ENCODE measurements at places on chromosomes 11 and 22.

DNA sequence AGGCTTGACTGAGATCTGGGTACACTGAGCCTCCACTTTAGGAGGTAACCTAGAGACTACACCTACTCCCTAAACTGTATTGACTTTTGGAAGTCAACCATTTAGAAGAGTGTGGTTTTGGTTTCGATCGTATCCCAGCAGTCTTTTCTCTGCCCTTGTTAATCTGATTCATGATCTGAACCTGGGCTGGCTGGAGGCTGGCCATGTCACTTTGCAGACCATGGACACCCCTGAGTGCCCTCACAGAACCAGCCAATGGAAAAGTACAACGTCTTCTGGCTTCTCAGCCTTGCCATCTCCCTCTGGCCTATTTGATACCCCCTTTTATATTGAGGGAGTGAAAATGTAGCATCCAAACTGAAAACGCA is 10.8 kb downstream of the EHF start:
- no peak for DNase-seq

DNA sequence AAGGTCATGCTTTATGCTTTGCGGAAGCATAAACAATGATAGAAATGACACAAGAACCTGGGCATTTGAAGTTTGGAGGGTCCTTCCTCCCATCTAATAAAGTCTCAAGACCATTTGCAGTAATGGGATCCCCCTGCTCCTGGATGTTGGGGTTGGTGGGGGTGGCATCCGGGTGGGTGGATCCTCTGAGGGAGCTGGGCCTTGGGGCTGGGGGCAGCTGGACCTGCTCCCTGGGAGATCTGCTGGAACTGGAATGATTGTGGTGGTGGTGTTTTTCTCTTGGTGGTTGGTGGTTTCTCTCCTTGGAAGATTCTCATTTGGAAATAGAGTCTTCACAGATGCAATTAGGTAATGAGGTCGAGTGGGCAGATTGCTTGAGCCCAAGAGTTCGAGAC is 2.2 kb upstream of the NAP1L4 start:
- no peak for DNase-seq

DNA sequence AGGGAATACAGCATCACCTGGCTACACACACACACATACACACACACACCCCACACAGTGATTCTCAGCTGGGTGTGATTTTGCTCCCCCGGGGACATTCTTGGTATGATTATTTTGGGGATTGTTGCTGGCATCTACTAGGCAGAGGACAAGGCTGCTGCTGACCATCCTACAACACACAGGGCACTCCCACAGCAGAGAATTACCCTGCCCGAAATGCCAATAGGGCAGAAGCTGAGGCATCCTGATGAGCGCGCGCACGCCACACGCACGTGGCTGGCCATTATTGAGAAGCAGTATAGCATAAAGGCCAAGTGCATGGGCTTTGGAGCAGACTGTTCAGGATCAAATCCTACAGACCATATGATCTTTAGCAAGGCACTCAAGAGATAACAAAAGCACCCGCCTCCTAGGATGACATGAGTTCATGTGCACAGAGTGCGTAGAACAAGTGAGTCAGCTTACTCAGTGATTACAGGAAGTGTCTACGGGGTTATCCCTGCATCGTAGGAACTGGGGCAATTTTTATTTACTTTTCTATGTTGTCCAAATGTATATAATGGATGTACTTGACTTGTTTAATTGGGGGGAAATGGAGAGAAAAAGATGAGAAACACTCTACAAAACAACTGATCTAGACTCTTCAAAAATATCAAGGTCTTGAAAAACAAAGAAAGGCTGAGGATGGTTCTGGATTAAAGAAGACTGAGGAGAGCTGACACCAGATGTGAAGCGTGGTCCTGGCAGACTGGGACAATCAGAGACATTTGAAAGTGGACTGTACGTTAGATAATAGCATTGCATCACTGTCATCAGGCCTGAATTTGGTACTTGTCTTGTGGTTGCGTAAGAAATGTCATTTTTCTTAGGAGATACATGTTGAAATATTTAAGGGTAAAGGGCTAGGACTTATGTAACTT is 7.2 kb upstream of the EHD1 start:
- DNase-seq, result no peak

DNA sequence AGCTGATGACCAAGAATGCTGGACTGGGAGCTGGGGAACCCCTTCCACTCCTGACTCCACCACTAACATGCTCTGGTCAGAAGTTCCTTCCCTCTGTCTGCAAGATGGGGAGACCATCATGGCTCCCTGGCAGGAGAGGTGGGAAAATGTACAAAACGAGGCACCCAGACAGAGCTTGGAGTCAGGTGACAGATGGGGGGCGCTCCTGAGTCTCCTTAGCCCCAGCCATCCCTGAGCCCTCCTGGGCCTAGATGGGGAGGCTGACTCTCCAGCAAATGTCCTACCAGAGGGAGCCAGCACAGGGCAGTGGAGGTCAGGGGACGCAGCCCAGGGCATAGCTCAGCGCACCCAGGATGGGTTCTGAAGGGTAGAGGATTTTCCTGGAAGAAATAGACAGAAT is 20.0 kb downstream of the KCNJ4 start:
- DNase-seq, result no peak

- no peak for DNase-seq
Observed at GRCh38 chr11:71064702-71065515, 187.5 kb downstream of the SHANK2 start.

DNA sequence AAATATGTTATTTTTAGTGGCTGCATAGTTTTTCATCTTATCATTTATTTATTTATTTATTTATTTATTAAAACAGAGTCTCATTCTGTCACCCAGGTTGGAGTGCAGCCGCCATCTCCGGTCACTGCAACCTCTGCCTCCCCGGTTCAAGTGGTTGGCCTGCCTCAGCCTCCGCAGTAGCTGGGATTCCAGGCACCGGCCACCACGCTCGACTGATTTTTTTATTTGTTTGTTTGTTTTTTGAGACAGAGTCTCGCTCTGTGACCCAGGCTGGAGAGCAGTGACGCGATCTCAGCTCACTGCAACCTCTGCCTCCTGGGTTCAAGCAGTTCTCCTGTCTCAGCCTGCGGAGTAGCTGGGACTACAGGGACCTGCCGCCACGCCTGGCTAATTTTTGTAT is 262.9 kb upstream of the DDI1 start:
- DNase-seq, result no peak

DNA sequence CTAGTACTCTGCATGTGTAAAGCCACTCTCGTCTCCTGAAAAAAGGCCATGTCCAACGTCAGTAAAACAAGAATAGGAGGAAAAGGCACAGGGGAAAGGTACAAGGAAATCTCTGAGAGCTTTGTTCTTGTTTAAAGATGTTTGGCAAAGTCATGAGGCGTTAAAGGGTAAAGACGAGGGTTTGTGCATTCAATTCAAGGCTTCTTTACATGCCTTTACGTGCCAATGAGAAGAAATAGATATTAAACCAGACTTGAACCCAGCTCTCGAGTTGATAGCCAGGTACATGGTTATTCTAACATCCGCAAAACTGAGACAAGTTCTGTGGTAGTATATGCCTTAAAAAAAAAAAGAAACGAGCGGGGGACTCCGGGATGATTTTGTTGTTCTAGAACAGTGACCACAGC is 704 bp upstream of the CFL1 start:
- peak; percentile 92 for DNase-seq

DNA sequence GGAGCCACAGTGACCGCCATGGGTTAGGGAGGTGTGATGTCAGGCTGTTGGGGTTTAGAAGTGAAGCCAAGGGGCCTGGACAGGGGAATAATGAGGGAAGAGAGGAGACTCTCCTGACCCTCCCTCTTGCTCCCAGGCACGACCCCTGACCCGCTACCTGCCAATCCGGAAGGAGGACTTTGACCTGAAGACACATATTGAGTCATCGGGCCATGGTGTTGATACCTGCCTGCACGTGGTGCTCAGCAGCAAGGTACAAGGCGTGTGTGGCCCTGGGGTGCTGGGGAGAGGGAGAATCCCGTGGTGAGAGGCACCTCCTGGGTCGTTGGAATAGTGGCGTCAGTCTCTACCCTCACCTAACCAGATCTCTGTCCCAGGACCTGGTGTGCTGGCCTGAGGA is 29.5 kb downstream of the TREH start:
- DNase-seq, result no peak

GRCh38 chr11:117428856-117429229 is 101.2 kb downstream of the CEP164 start:
- no peak for DNase-seq

DNA sequence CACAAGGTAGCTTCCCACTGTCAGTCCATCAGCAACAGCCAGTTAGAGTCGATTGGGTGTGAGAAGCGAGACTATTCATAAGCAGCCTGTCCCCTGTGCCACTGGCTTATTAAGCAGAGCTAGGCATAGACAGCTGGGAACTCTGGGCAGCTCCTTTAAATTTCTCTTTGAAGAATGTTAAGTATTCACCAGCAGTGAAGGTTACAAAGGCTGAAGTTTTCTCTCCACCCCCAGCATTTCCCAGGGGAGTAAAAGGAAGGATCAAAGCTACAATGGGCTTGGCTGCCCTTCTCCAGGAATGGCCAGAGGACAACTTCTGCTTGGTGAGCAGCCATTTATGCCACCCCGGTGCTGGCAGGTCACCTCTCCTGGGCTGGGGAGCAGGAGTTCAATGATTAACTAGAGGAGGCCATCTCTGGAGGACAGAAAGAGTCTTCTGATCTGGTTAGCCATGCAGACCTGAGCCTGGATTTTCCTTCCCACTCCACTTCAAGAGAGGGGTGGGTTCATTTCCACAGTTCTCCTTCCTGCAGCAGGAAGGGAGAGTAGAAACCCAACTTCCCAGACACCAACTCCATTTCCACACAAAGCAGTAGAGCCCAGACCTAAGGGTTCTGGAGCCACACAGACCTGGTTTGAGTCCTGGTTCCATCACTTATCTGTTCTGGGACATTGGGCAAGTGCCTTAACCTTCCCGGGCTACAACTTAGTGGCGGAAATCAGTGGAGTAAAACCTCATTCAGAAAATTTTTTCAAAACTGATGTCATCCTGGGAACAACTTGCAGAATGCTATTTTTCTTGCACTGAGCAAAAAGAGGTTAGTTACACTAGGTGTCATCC is 22.6 kb downstream of the POU2AF3 start:
- no peak for DNase-seq

DNA sequence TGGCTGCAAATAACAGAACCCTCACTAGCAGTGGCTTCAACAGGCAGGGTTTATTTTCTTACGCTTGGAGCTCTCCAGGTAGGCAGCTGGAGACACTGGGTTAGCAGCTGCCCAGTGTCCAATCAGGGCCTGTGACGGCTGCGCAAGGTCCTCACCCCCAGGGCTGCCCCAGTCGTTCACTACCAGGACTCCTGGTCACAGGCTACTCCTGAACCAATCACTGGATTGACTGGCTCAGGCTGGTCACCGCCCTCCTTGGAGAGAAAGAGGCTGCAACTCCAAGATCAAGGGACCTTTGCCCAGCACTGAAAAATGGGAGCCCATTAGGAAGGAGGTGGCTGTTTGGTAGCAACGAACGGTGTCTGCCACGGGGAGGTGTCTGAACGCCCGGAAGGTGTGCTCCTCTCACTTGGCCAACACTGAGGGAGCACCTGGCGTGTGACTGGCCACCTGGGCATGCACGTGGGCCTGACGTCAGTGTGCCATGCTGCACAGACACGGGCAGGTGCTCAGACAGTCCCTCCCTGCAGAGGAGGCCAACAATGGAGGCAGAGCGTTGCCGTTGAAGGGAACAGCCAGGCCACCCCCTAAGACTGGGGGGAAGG is 5.1 kb downstream of the ARSA start:
- DNase-seq, result no peak

GRCh38 chr11:64998690-64999431 is 2.1 kb upstream of the BATF2 start:
- DNase-seq, result no peak

DNA sequence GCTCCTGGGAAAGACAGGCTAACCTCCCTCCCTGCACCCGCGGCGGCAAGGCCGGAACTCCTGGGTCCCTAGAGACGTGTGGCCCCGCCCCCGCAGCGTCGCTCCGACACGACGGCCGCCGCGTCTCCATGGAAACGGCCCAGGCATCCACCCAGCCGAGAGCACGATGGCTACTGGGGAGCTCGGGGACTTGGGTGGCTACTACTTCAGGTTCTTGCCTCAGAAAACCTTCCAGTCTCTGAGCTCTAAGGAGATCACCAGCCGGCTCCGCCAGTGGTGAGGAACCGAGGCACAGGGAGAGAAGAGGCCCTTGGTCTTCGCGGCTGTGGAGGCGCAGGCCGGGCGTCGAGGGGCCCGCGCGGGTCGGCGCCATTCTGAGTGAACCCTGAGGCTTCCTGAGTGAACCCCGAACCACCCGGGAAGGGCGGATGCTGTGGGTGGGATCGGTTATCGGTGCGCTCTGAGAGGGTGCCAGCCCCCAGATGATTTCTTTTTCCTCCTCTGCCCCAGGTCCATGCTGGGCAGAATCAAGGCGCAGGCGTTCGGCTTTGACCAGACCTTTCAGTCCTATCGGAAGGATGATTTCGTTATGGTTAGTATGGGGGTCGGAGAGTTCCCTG is at the start of gene CFAP300:
Gene CFAP300, plus strand, starts transcription at position 133 of the 620 bp plus-strand sequence. Its CDS starts 34 bp downstream, at position 167.
- no peak for DNase-seq

GRCh38 chr11:85740481-85741400 is 54.7 kb upstream of the CCDC89 start:
- no peak for DNase-seq

Data from KG1 (cell line).